ENCODE measurements at places on chromosomes 12 and 14.

DNA sequence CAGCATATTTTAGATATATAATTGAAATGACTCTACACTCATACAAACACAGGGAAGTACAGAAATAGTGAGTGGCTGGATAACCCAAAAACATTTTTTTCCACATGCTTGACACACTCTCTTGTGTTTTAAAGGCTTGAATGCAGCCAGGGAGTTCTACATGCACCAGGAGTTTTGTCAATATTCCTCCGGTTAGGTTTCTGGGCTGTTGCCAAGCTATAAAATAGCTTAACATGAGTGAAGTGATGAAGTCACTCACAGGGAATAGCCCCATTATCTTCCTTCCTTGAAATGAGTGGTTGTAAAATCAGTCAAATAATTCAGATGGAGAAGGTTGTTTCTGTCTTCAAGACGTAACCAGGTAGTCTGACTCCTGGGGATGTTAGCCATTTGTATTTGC is 582.7 kb downstream of the SLC6A15 start:
- DNase-seq, result no peak

GRCh38 chr12:24719293-24719721 is 229.6 kb downstream of the BCAT1 start:
- DNase-seq, result no peak

GRCh38 chr12:93796729-93797128 is 119.6 kb downstream of the CRADD start:
- no peak for DNase-seq

- DNase-seq, result peak; percentile 25
Measured at GRCh38 chr14:25049568-25050268, at the start of gene STXBP6. TSS of gene STXBP6 (minus strand) at chr14:25050147. CDS start at chr14:24974818, 75,329 bp downstream.

DNA sequence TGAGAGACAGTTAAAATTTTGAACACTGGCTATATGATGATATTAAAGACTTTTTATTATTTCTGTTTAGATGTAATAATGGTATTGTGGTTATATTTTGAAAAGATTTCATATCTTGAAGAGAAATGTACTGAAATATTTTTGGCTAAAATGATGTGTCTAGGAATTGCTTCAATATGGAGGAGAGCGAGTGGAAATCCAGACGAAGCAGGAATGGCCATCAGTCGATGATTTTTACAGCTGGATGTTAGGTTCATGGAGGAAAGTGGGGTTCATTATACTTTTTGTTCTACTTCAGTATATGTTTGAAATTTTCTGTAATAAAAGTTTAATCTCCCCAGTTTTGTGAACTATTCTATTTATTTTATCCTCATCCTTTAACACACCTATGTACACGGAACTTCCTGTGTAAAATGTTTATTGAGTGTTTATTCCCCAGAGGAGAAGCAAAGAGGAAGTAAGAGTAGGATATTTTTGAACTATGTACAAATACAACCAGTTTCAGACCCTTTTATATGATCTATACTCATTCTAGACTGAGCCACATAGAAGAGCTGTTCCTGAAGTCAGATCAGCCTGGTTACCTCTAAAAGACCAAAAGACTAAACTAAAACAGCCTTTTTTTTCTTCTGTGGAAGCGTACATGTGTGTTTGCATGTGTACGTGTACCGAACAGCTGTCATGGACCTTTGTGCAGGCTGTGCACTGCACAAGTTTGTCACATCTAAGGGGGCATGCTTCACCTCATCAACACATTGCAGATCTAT is 211.0 kb upstream of the NUDT4 start:
- no peak for DNase-seq

GRCh38 chr12:124938108-124938507 is 23.7 kb upstream of the UBC start:
- DNase-seq, result no peak

DNA sequence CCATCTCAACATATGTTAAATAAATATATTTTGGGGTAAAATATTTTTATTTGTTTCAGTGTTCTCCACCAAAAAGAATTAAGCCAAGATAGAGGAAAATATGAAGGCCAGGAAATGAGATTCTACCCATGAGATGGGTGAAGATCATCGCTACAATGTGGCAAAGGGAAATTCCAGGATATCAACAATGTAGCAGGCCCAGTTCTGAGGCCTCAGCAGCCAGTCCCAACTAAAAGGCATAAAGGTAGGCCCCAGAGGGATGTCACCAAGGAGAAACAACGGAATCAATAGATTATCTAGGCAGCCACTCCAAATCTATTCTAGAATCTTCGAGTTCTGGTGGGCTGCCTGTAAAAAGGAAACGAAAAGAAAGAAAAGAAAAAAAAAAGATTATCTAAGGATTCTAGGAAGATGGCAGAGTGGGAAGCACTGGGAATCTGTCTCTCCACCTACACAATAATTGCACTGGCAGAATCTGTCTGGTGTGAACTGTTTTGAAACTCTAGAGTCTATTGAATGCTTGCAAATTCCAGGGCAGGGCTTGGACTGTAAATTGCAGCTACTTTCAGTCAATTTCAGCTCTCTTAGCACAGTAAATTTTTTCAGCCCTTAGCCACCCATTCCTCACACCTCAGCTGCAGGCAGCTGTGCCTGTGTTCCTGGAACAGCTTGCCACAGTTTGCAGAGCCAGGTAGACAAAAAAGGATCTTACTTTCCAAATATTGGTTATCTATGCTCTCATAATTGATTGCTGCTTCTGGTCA is 33.1 kb upstream of the MMP19 start:
- DNase-seq, result no peak

DNA sequence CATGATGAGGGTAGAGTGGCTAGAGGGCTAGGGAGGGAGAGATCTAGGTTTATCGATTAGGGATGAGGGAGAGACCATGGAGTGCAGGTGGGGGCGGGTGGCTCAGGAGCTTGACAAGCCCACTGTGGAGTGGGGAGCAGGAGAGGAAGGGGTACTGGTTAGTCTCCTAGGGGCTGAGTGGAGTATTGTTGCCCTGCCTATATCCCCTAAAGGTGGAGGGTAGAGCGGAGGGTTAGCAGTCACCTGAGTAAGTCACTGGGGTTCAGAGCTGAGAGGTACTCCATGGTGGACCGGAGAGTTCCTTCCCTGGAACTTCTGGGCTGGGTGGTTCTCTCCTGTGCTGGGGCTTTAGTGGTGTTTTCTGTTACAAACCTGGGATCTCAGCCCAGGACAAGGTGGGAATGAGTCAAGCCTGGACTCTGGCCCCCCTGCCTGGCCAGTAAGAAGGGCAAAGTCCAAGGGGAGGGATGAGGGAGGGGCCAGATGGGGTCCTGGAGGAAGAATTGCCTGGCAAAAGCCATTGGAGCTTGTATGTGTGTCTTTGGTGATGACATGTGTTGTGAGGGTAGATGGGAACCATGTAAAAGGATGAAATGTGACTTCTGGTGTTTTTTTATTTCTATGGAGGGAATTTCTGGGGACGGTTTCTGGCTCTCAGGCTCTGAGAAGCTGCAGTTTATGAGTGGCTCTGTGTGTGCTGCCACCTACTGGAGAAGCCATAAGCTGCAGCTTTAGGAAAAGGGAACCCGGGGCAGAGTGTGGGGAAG is at the start of gene CIDEB:
CIDEB (minus strand) TSS at position 403 of the 767 bp plus-strand sequence; CDS start at position 284, 119 bp downstream.
- peak; percentile 42 for DNase-seq

- peak; percentile 53 for DNase-seq
Measured at GRCh38 chr12:110846615-110847566, at the start of gene CCDC63. TSS of gene CCDC63 (plus strand) at chr12:110846987. CDS start at chr12:110852955, 5,968 bp downstream.

GRCh38 chr14:55127460-55127951 is 1.5 kb upstream of the LGALS3 start:
- no peak for DNase-seq

Data from GM12892 (cell line).